ENCODE measurements at places on chromosomes 11 and 22. TPM values are rescaled to one million over a fixed set of nuclear protein-coding genes. Genes with fewer than 3 reads are reported as not detected.

- no peak for DNase-seq
Measured at GRCh38 chr11:38305682-38306081, 1707.6 kb upstream of the RAG2 start.

GRCh38 chr11:75911459-75911858 lies 96.4 kb downstream of the UVRAG start:
- no peak for DNase-seq

DNA sequence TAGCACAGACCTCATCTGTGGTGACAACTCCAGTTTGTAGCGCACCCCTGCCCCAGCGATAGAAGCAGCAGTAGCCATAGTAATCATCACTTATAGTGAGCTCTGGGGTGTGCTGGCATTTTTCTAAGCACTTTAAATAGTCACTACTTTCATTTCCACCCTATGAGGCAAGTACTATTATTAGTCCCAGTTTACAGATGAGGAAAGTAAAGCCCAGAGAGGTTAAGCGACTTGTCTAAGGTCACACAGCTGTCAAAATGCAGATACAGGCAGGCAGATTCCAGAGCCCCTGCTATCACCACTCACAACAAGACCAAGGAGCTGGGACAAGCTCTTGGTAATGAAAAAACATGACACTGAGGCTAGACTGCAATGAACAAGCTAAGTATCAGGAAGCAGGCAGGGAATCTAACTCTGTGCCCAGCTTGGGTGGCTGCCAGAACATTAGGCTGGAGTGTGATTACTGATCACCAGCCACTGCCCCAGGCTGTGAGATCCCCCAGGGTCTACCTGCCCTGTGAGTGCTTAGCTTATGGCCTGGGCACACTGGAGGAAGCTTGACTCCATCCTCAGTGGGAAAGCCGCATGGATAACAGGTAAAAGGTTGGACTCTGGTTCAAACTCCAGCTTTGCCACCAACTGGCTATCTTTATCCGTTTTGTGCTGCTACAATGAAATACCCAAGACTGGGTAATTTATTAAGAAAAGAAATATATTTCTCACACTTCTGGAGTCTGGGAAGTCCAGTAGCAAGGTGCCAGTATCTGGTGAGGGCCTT lies 561.1 kb downstream of the MN1 start:
- DNase-seq: no peak

DNA sequence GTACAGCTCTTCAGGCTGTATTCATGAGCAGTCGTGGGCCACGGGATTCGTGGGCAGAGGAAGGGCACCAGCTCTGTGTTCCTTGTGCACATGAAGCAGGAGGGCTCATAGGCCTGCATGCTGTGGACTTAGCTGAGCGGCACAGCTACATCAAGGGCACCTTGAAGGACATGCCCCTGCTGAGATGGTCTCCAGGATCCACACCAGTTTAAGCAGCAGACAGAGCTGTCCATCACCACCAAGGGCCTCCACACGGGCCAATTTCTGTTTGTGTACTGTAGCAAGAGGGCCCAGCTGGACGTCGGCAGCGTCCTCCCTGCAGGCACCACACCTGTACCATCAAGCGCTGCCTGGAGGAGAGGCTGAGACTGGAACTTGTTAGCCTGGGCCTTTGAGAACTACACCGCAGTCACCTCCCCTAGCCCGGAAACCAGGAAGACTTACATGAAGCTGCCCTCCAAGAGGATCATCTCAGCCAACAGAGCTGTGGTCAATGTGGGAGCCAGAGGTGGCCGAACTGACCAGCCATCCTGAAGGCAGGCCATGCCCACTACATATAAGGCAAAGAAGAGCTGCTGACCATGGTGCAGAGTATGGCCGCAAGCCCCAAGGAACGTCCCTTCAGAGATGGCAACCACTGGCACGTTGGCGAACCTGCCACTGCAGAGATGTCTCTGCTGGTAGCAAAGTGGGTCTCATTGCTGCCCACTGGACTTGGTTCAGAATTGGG lies 32.7 kb upstream of the GNB1L start:
- peak; percentile 72 for DNase-seq

- no peak for DNase-seq
Measured at GRCh38 chr11:102154806-102155205, 44.6 kb downstream of the YAP1 start.

GRCh38 chr11:118653684-118654390 lies 25.6 kb downstream of the TREH start:
- DNase-seq: peak; percentile 51

DNA sequence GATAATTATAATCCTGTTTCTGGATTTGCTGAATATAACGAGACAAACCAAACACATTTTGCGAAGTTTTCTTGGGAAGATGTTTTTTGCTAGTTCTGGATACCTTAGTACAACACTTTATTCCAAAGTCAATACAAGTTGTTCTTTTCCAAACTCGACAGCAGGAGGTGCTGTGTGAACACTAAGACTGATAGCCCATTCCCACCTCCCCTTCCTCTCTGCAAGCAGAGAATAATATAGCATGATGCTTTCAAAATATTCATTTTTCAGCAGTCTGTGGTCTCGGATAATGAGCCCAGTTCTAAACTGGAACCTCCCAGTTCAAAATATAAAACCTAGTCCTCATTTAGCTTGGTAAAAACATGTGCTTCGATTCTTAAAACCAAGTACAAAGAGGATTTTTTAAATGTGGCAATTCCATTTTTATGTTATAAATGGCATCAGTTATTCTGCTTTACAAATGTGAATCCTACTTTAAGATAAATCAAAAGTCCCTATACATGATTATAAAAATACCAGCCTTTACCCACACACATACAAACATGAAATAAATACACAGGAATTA lies 129.1 kb downstream of the DCDC1 start:
- DNase-seq: no peak

GRCh38 chr22:47533961-47534803 lies 771.7 kb downstream of the TBC1D22A start:
- DNase-seq: peak; percentile 56

GRCh38 chr22:45242778-45243191 lies 2.1 kb upstream of the KIAA0930 start:
- DNase-seq: no peak

- DNase-seq: no peak
Measured at GRCh38 chr22:28981818-28982499, 79.7 kb downstream of the C22orf31 start.

DNA sequence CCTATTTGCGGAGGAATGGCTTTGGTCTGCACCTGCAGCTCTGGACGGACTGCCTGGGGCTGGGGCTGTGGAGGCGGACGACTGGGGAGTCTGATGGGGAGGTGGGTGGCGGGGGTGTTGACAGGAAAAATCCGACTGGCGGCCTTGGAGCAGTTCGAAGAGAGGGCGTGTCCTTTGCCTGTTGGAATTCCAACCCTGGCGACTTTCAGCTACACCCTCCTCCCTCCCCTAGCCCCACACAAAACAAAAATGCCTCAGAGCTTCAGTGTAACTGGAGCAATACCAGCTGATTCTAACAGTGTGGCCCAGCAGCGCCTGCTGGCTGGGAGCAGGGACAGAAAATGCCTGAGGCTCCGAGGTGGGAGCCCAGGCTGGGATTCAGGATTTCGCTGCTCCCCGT lies 85.4 kb downstream of the ATXN10 start:
- no peak for DNase-seq

DNA sequence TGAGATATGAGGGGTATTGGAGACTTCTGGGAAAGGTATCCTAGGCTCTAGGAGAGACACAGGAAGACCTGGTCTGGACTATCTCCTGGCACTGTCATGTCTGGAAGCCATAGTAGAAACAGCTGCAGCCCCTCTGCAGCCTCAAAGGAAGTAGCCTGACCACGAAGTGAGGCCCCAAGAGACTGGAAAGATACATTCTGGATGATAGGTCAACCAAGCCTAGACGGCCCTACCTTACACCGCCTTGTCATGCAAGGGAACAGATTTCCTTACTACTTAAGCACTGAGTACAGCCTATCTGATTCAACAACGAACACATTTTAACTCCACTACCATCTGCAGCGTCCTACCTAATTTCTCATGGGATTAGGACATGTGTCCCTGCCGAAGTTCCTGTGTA lies 31.1 kb downstream of the UQCR10 start:
- no peak for DNase-seq

- no peak for DNase-seq
Measured at GRCh38 chr11:128497061-128497775, 90.1 kb downstream of the ETS1 start.

- no peak for DNase-seq
Measured at GRCh38 chr11:42410251-42410955, 901.4 kb upstream of the API5 start.

DNA sequence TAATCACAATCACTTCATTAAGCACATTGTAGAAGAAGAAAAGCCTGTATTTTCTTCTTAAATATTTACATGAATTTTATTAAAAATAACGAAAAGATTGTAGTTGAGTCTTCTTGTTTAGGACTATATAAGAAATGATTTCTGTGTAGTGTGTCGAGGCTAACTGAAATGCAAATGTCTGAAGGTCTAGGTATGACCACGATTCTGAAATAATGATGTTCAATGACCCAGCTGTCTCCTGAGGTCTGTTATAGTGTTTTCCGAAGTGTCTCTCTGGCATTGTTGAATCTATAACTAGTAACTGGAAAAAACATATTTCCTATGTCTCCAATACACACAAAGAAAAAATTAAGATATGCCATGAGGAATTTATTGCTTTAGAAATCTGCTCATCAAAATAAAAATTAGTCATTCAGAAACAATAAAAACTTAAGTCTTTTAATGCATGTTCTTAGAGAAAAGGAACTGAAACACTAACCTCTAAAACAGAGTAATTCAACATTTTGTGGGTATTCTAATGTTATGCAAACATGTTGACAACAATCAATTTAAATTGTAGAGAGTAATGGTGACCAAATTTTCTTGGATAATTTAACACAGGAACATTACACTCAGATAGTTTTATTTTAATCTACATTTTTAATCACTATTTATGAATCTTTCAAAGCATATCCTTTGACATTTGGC lies 55.0 kb downstream of the CASP12 start:
- DNase-seq: no peak

GRCh38 chr11:62702246-62702645 lies 5.0 kb downstream of the BSCL2 start:
- no peak for DNase-seq

- DNase-seq: no peak
Measured at GRCh38 chr11:11476499-11476898, 123.4 kb upstream of the CSNK2A3 start.

DNA sequence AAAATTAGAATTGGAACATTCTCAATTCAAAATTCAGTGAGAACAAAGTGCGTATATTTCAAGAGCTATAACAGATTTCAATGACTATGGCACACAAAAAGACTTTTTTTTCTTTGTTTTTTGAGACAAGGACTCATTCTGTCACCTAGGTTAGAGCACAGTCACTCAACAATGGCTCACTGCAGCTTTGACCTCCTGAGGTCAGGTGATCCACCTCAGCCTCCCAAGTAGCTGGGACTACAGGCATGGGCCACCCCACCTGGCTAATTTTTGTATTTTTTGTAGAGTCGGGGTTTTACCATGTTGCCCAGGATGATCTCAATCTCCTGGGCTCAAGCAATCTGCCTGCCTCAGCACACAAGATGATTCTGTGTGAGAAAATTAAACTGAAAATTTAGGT lies 51.5 kb downstream of the PIK3C2A start:
- no peak for DNase-seq

DNA sequence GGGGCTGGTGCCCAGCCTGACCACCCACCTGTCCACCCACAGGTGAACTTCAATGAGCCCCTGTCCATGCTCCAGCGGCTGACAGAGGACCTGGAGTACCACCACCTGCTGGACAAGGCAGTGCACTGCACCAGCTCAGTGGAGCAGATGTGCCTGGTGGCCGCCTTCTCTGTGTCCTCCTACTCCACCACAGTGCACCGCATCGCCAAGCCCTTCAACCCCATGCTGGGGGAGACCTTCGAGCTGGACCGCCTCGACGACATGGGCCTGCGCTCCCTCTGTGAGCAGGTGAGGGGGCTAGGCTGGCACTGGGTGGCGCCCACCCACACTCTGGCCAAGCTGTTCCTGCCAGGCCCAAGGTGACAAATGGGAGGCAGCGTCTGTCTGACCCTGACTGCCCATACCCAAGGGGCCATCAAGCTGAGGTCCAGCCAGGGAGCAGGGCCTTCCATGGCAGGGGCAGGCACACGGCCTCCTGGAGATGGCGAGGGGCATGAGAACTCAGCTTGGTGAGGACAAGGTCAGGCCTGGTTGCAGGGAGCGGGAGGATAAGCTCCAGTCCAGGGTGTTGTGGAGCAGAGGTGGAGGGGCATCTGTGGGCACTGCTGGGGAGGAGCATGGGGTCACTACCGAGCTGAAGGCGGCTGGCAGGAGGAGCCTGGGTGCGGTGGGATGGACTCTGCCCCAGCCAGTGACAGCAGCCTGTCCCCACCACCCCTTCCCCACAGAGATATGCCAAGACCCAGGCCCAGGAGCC lies 77.7 kb downstream of the MORC2 start:
- DNase-seq: peak; percentile 82

- DNase-seq: peak; percentile 96
Measured at GRCh38 chr22:38205261-38206128, 3.7 kb downstream of the MAFF start.

DNA sequence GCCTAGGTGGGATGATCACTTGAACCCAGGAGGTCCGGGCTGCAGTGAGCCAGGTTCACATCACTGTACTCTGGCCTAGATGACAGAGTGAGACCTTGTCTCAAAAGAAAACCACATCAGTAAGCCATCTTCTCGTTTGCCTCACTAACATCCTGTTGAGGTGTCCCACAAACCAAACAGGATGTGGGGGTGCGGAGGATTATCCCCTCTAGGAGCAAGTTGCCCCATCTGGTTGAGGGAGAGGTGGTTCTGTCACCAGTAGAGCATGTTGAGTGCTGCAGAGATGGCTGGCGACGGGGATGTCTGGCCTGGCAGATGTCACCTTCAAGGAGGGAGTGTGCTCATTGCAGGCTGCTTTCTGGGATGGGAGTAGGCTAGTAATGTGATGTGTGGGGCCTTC lies 72.4 kb downstream of the ZNRF3 start:
- DNase-seq: no peak

- DNase-seq: peak; percentile 89
Measured at GRCh38 chr11:72642884-72643522, 31.2 kb downstream of the PDE2A start.

GRCh38 chr22:45099961-45100360 lies 63.8 kb upstream of the NUP50 start:
- DNase-seq: no peak

GRCh38 chr11:28702871-28703270 lies 594.7 kb downstream of the METTL15 start:
- no peak for DNase-seq

IFITM10 gene
- 2.4 TPM for total RNA-seq

CASP12 gene
- total RNA-seq: 2.0 TPM

CDC42BPG gene
- 0.37 TPM for total RNA-seq

LIF gene
- total RNA-seq: 2.6 TPM

TNNT3 gene
- 45.3 TPM for total RNA-seq

SCGB1D2 gene
- total RNA-seq: not detected

THRSP gene
- total RNA-seq: not detected

OR8D4 gene
- total RNA-seq: not detected

FIBIN gene
- total RNA-seq: 32.8 TPM

MMP13 gene
- total RNA-seq: not detected

CLTCL1 gene
- total RNA-seq: 9.0 TPM

OR10A2 gene
- not detected for total RNA-seq

CCDC81 gene
- 9.8 TPM for total RNA-seq

F2 gene
- not detected for total RNA-seq

Data from posterior vena cava (tissue), 2 donors.